ENCODE measurements at places on chromosomes 11 and 22.

- no peak for DNase-seq
Observed at GRCh38 chr11:133075351-133075750, 456.9 kb downstream of the OPCML start.

DNA sequence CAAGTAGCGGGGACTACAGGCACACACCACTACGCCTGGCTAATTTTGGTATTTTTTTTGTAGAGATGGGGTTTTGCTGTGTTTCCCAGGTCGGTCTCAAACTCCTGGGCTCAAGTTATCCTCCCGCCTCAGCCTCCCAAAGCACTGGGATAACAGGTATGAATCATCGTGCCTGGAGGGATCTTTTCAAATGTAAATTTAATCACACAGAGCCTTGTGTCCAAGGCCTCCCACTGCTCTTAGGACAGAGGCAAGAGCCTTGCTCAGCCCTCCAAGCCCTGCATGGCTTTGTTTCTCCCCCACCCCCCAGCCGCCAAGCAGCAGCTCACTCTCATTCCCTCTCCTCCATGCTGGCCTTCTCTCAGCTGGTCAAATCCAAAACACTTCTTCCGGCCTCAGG lies 75.3 kb upstream of the CREB3L1 start:
- DNase-seq, result no peak

GRCh38 chr11:110177086-110177456 lies 83.9 kb downstream of the ZC3H12C start:
- no peak for DNase-seq

DNA sequence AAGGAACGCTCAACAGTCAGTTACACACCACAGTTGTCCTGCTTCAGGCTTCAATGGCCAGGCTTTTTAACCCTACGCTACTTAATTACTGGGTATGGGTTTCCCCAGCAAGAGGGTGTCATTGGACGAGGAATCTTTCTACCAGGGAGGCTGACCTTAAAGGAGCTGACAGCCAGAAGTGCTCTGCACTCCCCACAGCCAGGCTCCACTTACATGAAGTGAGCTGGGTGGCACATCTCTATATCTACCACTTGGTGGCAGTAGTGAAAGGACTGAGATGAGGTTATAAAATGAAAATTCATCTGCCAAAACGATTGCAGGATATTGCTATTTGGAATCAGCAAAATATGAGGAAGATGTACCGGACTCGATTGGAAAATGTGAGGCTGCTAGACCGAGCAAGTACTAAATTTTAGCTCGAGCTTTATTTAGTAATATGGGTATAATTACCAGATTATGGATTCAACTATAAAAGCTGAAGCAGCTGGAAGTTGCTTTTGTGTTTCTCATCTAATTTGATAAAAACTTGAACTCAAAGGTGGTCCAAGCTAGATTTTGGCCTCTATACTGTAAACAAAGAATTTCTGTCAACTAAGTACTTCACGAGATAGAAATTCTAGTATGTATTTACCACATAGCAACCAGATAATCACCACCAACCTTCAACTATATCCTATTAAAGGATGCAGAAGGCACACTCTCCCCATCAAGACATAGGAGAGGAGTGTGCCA lies 53.9 kb upstream of the CEP126 start:
- DNase-seq, result peak; percentile 0

DNA sequence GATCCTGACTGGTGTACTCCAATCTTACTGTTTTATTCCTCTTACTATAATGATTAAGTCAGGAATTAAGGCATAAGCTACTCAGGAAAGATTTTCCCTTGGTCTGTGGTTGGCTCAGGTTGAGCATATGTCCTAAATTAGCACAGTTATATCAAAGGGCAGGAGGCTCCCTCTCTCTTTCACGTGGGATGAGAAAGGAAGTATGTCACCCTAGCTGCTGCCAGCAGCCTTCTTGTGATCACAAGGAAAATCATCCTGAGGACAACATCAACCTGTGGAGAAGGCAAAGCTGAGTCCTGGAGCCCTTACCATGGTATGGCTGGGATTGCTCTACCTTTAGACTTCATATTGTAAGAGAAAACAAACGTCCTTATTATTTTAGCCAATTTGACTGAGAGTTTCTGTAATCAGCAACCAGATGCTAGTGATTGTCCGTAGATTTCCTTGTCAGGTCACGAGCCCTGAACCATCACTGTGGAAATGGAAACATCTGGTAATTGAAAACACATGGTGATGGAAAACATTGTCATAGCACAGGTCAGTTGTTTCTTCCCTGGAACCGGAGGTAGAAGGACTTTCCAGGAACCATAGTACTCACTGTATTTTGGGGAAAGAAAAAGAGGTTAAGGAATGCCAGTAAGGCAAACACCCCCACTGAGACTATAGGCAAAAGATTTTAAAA lies 40.6 kb upstream of the DEUP1 start:
- DNase-seq, result no peak

- no peak for DNase-seq
Observed at GRCh38 chr11:115127790-115128189, 376.4 kb downstream of the CADM1 start.

GRCh38 chr11:91981995-91982394 lies 242.6 kb upstream of the FAT3 start:
- no peak for DNase-seq

DNA sequence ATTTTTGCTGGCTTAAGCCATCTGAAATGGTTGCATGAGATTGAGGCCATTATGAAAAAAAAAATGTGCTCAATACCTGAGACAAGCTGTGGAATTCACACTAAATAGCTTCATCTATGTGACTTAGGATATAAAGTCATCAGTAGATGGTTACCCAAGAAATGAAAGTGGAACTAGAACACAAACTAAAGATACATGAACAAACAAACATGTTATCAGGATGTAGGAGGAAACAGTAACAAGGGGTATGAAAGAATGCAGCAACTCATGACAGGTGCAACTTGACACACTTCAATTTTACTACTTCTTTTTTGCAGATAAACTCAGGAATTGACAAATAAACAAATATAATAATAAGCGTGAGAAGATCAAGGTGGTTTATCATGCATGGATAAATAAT lies 155.0 kb downstream of the WT1 start:
- DNase-seq, result no peak

DNA sequence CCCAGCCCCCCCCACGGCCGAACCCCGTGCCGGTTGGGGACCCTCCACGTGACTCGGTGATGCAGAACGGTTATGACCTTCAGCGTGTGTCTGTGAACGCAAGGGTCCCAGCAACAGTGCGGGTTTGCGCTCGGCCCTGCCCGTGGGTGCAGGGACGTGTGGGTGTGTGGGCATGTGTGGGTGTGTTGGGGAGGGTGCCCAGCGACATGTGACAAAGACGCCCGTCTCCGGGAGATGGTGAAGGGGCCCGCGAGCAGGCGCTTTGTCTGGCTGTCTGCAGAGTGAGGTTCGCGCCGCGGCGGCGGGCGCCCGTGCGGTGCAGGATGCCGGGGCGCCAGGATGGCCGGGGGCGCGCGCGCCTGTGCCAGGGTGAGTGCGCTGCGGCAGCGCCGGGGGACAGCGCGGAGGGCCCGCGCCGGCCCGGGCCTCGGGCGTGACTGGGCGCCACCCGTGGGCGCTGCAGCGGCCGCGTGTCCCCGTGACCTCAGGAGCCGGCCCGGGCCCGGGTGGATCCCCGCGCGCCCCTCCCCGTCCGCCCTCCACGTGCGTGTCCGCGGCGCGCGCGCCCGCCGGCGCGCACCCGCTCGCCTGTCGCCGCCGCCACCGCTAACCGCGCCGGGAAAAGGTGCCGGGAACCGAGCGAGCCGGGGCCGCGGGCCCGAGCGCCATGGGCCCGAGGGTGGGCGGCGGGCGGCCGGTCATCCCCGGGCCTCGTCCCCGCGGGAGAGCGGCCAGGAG lies at the start of gene LRFN4:
TSS of gene LRFN4 (plus strand) at position 569 of the 738 bp plus-strand sequence. CDS start 681 bp downstream, outside the sequence.
- DNase-seq, result no peak

DNA sequence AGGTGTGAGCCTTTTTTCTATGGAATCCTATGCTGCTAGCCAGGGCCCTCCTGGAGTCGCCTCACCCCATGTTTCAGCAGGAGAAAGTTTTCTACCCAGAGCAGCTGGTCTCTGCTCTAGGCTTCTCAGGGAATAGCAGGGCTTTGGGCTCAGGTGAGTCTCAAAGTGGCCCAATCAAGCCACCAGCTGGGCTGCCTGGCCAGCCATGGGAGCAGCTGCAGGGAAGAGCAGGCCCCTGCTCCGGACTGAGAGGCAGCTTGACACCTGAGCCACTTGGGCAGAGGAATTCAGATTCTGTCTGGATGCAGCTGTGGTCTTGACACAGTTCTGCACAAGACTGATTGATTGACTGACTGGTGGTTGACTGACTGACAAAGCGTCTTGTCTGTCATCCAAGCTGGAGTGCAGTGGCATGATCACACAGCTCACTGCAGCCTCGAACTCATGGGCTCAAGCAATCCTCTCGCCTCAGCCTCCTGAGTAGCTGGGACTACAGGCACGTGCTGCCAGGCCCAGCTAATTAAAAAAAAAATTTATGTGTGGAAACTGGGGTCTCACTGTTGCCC lies 57.5 kb upstream of the ARFGAP3 start:
- no peak for DNase-seq

DNA sequence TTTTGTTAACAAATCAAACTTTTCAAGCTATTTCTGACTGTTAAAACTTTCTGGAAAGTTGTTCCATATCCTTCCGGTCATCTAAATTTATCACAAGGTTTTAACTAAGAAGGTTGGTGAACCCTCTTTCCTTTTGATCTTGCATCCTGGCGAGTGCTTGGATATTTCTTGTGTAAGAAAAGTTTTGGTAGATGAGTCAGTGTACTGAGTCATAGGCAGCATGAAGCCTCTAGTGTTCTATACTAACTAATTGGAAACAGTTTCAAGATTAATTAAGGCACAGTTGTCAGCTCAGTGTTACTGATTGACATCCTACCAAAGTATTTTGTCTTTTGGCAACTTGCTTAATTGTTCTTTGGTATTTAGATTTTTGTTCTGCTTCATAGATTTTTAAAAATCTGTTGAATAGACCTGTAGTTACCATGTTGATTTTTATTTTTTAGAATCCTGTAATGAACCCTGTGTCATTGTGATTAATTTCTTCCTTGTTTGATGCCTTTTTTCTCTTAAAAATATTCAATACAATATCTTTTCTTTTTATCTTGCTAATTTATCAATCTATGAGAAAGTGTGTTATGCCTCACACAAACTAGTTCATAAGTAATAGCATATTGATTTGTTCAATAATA lies 38.0 kb downstream of the METTL15 start:
- no peak for DNase-seq

- DNase-seq, result no peak
Observed at GRCh38 chr11:63940786-63941185, 2.0 kb downstream of the NAA40 start.
